ENCODE measurements at places on chromosomes 4 and X. TPM values are rescaled to one million over a fixed set of nuclear protein-coding genes. Genes with fewer than 3 reads are reported as not detected.

The CCDC110 gene
- 0.17 TPM for total RNA-seq

The CYLC1 gene
- not detected for total RNA-seq

DNA sequence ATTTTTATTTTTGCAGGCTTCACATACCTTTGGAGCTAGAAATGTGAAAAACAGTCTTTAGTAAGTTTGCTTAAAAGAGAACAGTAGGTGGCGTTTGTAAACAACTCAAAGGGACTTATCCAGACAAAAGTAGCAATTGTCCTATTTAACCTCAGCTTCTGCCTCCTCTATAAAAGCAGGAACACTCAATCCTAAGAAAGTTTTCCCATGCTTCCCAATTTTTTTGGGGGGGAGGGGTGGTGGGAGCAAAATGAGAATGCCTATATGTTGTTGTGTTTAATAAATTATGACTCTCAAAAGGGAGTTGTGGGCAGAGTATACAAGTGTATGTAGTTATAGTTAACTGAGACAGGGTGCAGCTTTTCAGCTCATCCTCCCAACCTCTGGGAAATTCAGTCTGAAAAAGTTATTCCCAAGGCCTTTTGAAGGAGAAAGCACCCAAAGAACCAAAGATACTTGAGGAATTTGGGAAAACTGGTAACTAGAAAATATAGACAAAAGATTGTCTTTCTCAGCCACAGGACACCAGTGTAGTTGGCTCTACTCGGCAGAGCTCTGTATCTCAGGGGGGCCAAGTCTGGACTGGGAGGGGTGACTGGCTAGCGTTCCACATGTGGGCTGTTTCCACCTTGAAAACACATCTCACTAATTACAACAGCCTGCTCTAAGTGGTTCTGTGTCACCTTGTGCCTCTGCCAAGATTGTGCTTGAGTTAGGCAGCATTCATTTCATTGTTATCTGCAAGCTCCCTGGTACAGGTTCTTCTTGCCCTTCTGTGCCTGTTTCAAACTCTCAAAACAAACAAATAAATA is 2.8 kb downstream of the SFRP2 start:
- no peak for DNase-seq

GRCh38 chr4:78737035-78737434 is 39.1 kb upstream of the BMP2K start:
- DNase-seq: no peak

DNA sequence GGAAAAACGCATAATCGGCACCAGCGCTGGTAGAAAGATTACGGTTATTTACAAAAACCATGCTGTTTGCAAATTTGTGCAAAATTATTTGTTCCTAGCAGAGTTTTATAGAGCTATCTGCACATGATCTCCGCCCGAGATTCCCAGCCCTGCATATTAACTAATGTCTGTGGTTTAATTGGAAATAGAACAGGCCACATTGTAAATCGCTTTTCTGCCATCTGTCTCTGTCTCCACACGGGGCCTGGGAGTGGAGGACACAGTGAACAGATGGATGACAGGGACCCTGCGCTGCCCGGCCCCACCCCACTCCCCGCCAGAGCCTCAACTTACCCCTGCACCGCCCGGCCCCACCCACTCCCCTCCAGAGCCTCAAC is 126.9 kb downstream of the FAM53A start:
- no peak for DNase-seq

GRCh38 chr4:89879215-89879614 is 15.4 kb upstream of the MMRN1 start:
- DNase-seq: no peak
